GM12891 (cell line): ENCODE measurements at places on chromosomes 7 and 10.

- DNase-seq = no peak
These were observed 11.7 kb upstream of the MTERF1 start for GRCh38 chr7:91892099-91892705.

GRCh38 chr7:152637161-152637560, 38.8 kb downstream of the XRCC2 start:
- no peak for DNase-seq

GRCh38 chr7:74083928-74084721, 521 bp downstream of the LIMK1 start:
- no peak for DNase-seq

DNA sequence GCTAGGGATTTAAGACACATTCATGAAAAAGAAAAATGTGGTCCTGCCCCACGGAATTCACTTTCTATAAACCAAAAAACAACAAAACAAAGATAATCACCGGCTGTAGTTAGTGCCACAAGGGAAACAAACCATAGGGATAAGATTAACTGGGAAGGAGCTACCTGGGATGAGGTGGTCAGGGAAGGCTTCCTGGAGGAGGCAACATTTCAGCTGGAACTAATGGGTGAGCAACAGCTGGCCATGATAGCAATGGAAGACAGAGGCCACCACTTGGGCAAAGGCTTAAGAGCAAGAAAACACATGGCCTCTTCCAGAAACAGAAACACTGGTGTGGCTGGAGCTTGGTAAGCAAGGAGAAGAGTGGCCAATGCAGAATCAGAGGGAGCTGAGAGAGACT, 38.4 kb upstream of the ENO4 start:
- DNase-seq = no peak

- DNase-seq = no peak
These were observed 27.8 kb downstream of the ZNF33A start for GRCh38 chr10:38038107-38038931.

- no peak for DNase-seq
These were observed 4.8 kb upstream of the KCNIP2 start for GRCh38 chr10:101848408-101848807.
